ENCODE measurements at places on chromosomes 4 and X.

- DNase-seq, result no peak
These were observed 83.2 kb downstream of the FUNDC1 start for GRCh38 chrX:44459501-44459900.

GRCh38 chr4:153676486-153676885, 7.6 kb upstream of the TLR2 start:
- no peak for DNase-seq

DNA sequence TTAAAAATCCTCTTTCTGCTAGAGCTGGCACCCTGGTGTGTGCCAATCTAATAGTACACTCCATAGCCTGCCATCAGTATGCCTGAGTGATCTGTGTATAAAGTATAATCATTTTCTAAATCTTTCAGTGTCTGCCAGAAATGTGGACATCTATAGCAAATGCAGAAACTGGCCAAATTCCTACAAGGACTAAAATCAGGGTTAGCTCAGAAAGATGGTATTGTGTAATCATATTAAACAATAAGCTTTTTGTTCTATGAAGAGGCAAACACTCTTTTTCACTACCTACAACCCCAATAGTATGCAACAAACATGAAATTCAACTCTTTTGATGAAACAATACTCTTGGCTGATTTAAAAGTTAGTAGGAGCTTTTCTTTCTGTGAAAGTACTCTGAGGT, 7.7 kb upstream of the TXLNG start:
- DNase-seq, result no peak

- no peak for DNase-seq
These were observed 2.1 kb upstream of the FAM9A start for GRCh38 chrX:8803326-8803725.

GRCh38 chr4:86675548-86675947, 81.4 kb downstream of the PTPN13 start:
- DNase-seq, result no peak

Data from effector CD4-positive, alpha-beta T cell (primary cell).